A673 (cell line): ENCODE measurements at places on chromosomes 4 and X. TPM values are rescaled to one million over a fixed set of nuclear protein-coding genes. Genes with fewer than 3 reads are reported as not detected.

DNA sequence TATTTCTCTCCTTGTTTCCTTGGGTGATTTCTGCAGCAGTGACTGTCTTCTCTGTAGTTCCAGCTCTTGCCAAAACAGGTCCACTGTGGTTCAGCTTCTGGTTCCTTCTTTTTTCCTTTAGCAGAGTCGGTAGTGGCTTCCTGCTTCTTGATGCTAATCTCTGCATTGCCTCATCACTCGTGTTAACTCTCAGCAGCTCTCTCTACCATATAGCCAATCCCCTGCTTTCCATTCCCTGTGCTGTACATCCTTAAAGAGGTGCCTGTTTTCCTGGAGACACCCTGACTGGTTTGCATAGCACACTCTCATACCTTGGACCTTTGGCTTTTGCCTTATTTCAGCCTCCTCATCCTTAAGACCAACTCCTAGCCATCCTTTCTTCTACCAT is 191.2 kb upstream of the LNX1 start:
- H3K36me3 ChIP-seq = no peaks in the 10 kb centered on the region
- H3K4me3 ChIP-seq = no peak overlapping the region
- DNase-seq = no peak
- no peaks in the 10 kb centered on the region for H3K4me1 ChIP-seq
- H3K27me3 ChIP-seq = no peaks in the 10 kb centered on the region

DNA sequence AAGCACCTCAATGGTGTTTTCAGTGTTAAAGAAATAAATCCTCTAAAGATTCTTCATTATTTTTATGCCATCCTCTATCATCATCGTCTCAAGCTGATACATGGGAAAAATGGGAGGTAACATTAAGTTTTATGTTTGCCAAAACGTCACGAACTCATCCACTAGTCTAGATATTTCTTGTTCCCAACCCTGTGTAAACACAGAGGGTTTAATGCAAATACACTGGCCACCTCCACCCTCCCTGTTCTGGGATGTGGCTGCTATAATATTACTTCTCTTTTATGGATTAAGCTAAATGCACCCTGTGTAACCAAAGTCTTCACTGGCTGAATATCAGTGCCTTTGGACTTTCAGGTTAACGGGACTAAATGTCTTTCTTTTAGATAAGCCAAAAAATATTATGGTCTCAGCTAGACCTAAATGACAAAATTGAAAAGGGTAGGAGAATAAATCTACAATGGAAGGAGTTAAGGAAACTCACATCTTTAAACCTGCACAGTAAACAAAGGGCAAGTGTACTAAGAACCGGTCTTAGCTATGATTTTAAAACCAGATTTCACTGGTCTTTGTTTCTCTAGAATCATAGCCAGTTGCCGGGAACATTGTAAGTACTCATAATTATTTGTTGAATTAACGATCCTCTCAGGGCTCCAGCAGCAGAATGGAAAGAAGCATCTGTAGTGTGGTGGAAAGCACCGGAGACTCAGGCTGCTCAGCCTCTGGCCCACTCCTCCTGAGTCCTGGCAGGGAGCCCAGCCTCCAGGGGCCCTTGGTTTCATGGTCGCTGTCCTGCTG is 103.5 kb upstream of the NOCT start:
- no peaks in the 10 kb centered on the region for H3K36me3 ChIP-seq
- H3K27me3 ChIP-seq = no peaks in the 10 kb centered on the region
- no peak for DNase-seq
- H3K4me3 ChIP-seq = no peak overlapping the region
- no peak overlapping the region for H3K27ac ChIP-seq

The ITGB1BP2 gene
- 6.6 and 7.0 TPM in 2 replicates for total RNA-seq

GRCh38 chr4:121277194-121278105 is 103.4 kb downstream of the QRFPR start:
- DNase-seq = peak; percentile 41
- no peaks in the 10 kb centered on the region for H3K4me1 ChIP-seq
- no peak overlapping the region for H3K4me3 ChIP-seq
- no peak overlapping the region for H3K27ac ChIP-seq
- no peaks in the 10 kb centered on the region for H3K36me3 ChIP-seq

DNA sequence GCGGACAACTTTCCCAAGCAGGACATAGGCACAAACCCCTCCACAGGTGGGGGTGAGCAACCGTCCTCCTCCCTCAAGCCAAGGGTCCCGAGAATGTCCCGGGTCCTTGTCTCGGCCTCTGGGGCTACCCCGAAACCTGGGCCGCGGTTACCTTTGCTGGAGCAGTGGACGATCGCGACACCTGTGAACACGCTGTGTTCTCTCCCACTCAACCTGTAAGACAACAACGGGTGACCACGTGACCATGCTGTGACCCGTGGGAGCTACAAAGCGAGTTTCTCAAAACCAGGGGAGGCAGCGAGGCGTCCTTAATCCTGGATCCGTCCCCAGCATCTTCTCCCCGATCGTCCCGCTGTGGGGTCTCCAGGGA is 17.9 kb downstream of the ASMTL start:
- no peaks in the 10 kb centered on the region for H3K4me1 ChIP-seq
- H3K36me3 ChIP-seq = peaks cover 5% of the 10 kb centered on the region
- DNase-seq = no peak
- no peaks in the 10 kb centered on the region for H3K27me3 ChIP-seq
- H3K4me3 ChIP-seq = no peak overlapping the region

GRCh38 chrX:105695451-105695850 is 126.9 kb upstream of the NRK start:
- no peaks in the 10 kb centered on the region for H3K36me3 ChIP-seq
- H3K27ac ChIP-seq = no peak overlapping the region
- DNase-seq = no peak
- no peaks in the 10 kb centered on the region for H3K4me1 ChIP-seq
